Foreskin fibroblast (primary cell): ENCODE measurements at places on chromosomes 4 and X.
A peak's percentile ranks its signal among the peaks of the same experiment; 100 is the strongest.

DNA sequence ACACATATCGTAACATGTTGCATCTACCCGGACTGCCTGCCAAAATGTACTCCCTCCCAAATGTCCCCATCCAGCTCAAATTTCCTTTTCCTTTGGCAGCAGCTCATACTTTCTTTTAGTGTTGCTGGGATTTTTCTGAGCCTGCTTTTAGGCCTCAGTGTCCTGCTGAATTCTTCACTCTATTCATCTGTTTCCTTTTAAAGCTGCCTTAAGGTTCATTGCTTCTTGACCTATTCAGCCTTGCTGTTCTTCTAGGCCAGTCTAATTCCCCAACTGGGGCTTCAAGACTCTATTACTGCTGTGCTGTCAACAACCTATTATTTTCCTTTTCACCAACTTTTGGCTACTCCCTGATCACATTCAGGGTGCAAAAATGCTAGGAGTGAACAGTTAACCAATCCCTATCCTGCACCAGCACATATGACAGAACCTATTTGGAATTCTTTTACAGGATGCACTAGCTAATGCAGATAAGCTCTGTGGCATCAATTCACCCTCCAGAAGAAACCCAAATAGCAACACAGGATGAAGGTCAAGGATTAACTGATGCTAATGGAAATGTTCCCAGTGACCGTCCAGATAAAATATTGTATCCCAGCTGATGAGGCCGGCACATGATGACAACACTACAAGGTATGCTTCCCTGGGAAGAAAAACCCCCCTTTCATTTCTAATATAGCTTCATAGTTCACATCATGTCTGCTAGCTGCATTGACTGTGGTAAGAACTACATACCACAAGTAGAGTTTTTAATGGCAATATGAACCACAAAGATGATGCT lies 114.7 kb upstream of the TTC29 start:
- peak; percentile 80 for DNase-seq

DNA sequence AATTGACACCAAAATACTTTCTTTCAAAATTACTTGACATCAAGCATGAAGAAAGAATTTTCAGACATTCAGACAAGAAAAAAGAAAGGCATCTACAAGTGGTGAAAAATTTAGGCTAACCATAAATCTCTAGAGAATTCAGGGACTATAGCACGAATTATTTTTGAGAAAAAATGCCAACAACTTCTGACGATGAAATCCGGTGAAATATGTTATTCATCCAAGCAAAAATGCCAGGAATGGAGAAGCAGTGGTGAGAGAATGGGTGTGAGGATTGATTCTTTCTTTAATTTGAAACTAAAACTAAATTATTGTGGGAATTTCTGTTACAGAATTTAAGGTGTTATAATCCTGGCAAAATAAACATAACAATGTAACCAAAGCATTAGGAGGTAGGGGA lies 69.4 kb upstream of the SORBS2 start:
- peak; percentile 3 for DNase-seq

GRCh38 chrX:13283512-13283911 lies 36.3 kb downstream of the ATXN3L start:
- peak; percentile 30 for DNase-seq

- DNase-seq = no peak
These were observed 49.4 kb downstream of the TENM3 start for GRCh38 chr4:182292612-182293011.

GRCh38 chr4:13524504-13525243 lies 19.6 kb downstream of the NKX3-2 start:
- peak; percentile 67 for DNase-seq

DNA sequence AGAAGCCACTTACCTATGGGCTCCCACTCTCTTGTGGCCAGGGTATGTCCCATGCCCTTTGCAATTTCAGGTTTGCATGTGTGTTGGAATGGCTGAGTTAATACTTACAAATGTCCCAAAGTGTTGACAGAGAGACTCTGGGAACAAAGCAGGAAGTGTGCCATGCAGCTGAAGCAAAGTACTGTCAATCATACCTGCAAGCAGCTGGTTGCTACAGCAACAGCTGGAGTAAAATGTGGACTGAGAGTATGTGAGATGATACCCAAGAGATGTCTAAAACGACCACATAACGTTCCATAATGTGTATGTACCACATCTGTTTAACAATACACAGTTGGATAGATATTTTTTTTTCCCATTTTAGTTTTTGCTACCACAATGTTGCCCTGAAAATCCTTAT lies 82.8 kb upstream of the CAMK2D start:
- no peak for DNase-seq

GRCh38 chr4:77695774-77696173 lies 90.2 kb downstream of the CXCL13 start:
- peak; percentile 91 for DNase-seq

- no peak for DNase-seq
These were observed 1137.6 kb downstream of the C4orf33 start for GRCh38 chr4:130233377-130234047.

GRCh38 chr4:144178414-144178813 lies 37.9 kb upstream of the GYPA start:
- DNase-seq = no peak

DNA sequence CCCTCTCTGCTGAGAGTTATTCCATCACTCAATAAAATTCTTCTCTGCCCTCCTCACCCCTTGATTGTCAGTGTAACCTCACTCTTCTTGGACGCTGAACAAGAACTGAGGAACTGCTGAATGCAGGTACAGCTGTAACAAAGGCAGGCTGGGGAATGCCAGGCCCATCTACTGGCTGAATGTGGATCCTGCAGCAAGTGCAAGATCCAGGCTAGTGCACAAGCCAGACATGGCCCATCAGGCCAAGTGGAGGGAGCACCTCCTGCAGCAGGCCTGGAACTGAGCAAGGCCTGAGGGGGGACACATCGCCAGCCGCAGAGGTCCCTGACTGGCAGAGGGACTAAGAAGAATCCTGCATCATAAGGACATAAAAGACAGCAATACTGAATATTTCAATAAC lies 411.8 kb upstream of the PCDH10 start:
- no peak for DNase-seq

DNA sequence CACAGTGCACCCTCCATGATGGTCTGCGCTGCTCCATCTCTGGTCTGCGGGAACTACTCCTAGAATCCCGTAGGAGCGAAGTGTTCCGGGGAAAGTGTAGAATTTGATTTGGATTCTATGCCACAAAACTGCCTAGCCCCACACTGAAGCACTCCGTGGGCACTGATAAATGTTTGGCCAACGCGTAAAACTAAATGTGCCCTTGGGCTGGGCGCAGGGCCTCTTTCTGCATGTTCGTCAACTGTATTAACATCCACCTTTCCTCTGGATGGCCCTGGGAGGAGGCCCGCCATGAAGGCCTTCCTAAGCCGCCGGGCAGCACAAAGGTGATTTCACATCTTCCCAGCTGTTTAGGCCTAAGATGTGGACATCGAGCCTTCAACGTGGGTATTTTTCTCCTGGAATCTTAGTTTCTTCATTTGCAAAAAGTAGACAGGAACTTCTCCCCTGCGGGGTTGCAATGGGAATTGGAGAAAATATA lies 2.6 kb downstream of the MSX1 start:
- no peak for DNase-seq

GRCh38 chr4:14924812-14925344 lies 77.4 kb upstream of the CPEB2 start:
- no peak for DNase-seq

- peak; percentile 21 for DNase-seq
These were observed 40.4 kb upstream of the PDHA1 start for GRCh38 chrX:19303256-19303880.

- DNase-seq = peak; percentile 4
These were observed 591.5 kb downstream of the GALNTL6 start for GRCh38 chr4:172404676-172405075.

DNA sequence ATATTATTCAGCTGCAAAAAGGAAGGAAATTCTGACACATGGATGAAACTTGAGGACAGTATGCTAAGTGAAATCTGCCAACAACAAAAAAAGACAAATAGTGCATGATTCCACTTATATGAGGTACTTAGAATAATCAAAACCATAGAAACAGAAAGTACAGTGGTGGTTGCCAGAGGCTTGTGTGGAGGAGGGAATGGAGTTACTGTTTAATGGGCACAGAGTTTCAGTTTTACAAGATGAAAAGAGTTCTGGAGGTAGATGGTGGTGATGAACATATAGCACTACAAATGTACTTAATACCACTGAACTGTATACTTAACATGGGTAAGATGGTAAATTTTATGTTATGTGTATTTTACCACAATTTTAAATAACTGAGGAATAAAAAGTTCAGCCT lies 212.0 kb upstream of the KLF3 start:
- DNase-seq = no peak

- DNase-seq = peak; percentile 77
These were observed 108.3 kb upstream of the DIAPH2 start for GRCh38 chrX:96576368-96576767.

GRCh38 chr4:143406523-143406922 lies 69.8 kb downstream of the GAB1 start:
- DNase-seq = no peak

DNA sequence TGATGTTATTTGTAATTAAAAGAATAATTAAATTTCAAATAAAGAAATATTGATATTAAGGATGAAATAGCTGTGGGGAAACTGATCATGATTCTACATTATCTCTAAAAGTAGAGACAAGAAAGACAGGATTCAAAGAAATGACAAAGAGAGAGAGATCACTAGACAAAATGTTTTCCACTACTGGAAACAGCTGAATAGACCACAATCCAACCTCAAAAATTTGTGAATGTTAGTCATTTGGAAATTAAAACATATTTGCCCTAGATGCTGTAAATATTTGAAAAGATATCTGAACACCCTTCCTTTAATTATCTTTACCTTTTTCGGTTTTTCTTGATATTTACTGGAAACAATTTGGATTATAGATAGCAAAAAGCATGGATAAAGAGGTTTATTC lies 414.9 kb downstream of the CENPC start:
- no peak for DNase-seq

DNA sequence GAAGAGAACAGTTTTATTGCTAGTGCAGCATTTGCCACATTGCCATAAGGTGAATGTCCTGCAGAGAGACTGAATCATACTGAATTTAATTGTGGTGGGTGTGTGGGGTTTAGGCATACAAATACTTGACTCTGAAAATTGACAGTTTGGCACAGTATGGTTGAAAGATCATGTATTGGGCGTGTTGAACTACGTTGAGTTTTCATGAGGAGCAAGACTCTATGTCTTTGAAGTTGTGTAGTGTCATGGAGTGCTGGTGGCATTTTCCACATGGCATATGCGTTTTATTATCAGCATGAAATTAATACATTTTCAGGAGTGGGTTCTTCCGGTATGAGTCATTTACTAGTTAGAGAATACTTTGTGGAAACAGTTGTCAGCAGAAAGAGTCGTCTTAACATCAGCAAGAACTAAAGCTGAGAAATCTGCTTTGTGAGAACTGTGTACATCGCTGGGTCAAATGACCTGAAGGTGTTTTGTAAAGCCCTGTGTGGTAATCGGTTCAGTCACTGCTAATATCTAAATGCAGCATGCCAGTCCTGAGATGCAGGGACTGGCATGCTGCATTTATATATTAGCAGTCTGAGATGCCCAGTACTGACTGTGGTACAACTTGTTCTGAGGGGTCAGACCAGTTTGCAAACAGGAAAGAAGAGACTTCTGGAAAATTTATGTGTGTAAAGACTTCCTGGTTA lies 50.3 kb downstream of the ARHGAP10 start:
- DNase-seq = peak; percentile 59

DNA sequence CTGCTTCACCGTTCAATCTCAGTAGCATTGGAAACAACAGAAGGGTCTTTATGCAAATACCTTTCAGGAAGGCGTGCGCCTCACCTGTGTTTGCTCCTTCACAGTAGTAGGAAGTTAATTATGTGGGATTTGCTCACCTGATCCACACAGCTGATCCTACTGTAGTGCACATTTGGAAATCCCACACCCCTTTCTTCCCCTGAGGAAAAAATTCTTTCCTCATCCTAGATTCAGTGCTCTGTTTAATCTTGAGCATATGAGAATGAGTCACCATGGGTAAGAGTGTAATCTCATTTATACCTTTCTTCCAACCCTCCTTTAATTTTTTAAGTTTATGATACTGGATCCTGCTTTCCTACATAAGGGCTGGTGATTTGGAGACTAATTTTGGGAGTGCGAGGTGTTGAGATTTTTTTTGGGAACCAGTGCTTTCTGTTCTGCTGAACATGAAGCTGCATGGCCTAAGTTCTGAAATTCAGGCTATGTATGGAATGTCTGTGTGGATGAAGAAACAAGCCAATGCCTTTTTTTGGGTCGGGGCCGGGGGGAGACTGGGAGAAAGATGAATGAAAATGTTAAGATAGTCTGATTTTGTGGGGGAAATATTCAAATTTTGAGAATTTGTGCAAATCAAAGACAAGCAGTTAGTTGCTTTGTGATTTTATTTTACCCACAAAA lies 19.0 kb downstream of the GAB1 start:
- peak; percentile 53 for DNase-seq

DNA sequence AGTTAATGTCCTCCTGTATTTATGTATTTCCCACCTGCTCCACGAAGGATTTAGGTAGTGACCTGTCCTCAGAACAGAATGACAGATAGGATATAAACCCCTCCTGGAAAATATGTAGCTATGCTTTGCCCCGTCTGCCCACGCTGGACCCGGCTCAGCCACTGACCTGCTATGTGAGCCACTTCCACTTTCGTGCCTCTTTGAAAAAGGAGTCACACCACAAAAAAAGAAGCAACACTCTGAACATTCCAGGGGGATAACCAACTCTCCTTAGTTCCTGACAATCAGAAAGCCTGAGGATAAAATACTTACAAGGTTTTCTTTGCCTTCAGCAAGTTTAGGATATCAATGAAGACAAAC lies 11.1 kb downstream of the ACSL1 start:
- peak; percentile 27 for DNase-seq
